ENCODE measurements at places on chromosomes 1 and 21.

- DNase-seq: no peak
Measured at GRCh38 chr21:31374395-31374794, 30.3 kb upstream of the TIAM1 start.

DNA sequence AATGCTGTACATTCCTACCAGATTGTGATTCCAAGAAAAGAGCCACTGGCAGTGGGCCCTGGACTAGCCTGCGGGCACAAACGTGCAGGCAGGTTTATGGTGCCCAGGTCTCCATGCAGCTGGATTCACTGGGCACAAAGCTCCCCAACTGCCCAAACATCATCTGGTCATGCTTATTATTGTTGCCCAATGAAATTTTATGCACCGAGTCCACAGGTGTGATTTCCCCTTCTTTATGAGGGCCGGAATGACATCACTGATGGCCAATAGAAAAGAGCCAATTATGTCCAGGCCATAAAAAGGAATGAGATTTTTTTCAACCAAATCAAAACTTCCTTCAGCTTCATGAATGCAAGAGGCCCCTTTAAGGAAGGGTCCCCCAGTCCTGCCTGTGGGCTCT is 66.2 kb downstream of the ERI3 start:
- peak; percentile 90 for DNase-seq

- no peak for DNase-seq
Measured at GRCh38 chr1:113048064-113048463, 24.9 kb upstream of the LRIG2 start.

DNA sequence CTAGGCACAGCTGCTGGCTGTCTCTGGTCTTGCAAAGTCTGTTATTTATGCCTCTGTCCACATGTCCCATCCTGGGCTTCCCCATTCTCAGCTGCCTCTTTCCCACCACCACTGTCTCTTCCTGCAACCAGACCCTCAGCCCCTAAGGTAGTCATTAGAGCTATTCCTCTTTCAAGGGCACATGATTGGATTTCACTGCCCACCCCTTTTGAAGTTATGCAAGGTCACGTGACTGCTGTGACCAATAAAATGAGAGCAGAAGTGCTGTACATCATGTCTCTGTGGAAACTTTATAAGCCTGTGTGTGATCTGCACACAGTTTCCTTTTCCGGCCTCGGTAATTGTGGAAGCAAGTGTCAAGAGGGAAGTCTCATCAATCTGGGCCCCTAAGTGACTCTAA is 136.6 kb upstream of the HMGB4 start:
- DNase-seq: no peak

GRCh38 chr1:162502928-162503327 is 5.3 kb downstream of the UHMK1 start:
- DNase-seq: no peak

- no peak for DNase-seq
Measured at GRCh38 chr1:245810181-245810769, 655.5 kb downstream of the KIF26B start.

GRCh38 chr1:110465814-110466380 is 14.9 kb downstream of the PROK1 start:
- DNase-seq: no peak

DNA sequence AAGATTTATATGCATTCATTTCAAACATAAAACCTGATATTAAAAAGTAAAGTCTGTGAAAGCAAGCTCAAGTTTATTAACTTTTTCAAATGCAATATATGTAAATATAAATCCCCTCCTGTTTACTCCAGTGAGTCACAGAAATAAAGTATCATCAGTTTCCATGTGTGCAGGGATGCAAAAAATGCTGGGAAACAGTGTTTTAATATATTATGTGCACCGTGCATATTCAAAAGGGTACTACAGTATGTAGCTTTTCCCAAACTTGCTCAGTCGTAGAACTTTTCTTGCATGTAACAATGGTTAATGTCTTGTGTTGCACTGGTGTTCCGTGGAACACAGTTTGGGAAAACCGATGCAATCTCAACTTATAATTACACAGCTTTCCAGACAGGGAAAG is 60.7 kb downstream of the CCDC185 start:
- DNase-seq: no peak

DNA sequence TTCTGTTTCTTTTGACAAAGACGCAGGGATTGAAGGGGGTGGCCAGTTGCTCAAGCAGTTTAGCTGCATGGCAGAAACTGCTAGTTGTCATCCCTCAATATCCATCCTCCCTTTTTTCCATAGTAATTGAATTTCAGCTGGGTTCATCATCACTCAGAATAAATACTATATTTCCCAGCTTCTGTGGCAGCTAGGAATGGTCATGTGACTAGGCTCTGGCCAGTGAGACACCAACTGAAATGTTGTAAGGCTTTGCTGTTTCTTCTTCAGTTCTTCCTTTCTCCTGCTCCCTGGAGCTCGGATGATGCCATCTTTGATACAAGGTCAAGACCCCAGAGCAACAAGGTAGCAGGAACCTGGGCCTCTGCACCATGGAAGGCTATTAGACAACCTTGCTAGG is 61.0 kb downstream of the TMCO4 start:
- no peak for DNase-seq
